ENCODE measurements at places on chromosomes 3 and 15.

DNA sequence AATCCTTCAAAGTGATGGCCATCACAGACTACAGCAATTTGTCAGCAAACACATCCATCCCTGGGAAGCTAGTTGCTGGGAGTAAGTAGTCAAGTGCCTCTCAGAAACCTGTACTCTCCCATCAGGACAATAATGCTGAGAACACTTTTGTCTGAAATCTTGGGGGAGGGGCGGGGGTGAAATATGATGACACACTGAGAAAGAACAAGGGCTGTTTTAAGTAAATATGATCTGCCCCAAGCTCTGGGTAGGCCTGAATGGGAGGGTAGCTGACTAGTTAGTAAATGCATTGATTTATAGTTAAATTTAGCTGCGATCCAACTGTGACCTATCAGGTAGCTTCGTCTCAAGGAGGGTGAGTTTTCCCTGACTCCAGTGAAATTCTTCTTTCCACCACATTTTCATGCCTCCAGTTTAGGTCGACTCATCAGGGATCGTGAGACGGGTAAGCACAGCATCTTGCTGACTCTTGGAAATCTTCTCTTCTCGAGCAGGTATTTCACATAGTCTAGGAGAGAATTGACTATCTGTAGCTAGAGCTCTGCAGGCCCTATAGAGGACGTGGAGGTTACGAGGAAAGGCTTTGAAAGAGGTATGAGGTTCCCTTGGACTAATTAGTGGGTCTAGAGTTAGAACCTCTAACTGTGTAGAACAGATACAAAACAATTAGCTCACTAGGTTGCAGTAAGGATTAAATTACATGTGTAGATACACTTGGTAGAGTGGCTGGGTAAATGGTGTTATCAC, 213.4 kb upstream of the SLC2A2 start:
- DNase-seq = peak; percentile 55

GRCh38 chr3:126111566-126112475, 27.9 kb upstream of the SLC41A3 start:
- no peak for DNase-seq

DNA sequence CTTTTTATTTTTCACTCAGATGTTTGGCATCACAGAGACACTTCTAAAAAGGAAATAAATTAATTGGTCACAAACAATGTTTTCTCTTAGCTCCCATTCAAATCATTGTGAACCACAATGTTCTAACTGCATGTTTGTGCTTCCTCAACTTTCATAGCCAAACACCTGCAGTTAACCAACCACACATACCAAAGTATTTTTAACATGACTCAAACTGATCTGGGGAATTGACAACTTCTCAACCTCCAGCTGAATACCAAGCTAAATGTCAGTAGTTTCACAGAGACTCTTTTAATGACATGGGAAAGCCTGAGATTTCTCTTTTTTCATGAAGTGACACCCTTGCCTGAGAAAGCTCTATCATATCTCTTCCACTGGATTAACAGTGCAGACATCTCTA, 217.9 kb upstream of the MME start:
- DNase-seq = no peak

DNA sequence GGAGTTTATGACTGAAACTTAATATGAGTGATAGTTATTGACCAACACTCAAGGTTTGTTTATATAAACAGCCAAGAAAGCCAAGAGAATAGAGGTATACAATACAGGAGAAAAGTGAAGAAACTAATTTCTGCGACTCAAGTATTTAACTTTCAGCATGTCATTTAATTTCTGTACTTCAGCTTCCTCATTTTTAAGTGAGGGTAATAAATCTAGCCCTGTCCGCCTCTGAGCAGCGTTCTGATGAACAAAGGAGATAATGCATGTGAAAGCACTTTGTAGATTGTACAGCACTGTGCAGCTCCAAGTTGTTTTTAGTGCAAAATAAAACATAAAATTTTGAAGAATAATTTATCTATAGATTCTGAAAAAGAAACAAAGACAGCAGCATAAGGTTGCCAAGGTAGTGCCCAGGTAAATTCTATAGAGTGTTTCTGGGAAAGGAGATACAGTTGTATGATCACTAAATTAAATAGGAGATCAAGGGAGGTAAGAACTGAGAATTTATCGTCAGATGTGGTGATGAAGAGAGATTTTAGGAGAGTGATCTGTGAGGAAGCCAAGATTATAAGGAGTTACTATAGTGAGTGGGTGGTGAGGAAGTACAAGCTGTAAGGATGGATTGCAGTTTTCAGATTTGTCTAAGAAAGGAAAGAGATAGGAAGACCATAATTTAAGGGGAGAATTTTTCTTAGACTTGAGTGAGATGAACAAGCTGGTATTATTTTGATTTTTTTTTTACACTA, 71.3 kb downstream of the RASA2 start:
- no peak for DNase-seq

GRCh38 chr3:147616998-147617619, 207.9 kb downstream of the ZIC1 start:
- no peak for DNase-seq

DNA sequence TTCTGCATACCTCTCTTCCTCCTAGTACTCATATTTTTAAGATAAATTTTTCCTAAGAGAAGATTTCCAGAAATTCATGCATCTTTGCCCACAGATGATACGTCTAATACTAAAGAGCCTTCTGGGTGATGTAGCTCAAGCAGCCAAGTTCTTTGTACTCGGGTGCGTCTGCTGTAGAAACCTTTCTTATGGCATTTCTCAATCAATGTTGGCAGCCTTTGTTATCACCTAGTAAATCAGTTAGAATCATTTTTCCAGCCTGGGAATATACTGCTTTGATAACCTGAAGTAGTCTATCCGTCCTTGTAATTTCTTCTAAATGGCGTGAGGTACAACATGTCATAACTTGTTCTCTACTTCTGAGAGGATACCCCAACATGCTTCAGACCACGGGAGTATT, 104.5 kb downstream of the GOLIM4 start:
- no peak for DNase-seq

GRCh38 chr3:45807133-45807532, 10.8 kb upstream of the SLC6A20 start:
- DNase-seq = peak; percentile 75

DNA sequence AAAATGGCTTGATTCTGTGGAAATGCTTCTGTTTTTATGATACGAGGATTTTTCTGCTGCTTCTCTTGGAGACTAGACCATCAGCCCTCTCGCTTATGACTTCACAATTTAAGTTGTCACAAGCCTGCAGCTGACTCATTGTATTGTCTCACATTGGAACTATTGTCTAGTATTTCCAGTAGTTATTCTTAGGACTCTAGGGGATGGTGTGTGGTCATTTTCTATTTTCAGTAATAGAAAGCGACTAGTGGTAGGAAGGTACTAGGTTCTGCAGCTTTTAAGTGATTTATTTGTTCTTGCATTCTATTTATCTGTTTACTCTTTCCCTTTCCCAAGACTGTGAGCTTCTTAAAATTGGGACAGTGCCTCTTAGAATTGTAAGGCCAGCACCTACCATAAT, 66.3 kb upstream of the CRTC3 start:
- DNase-seq = no peak

- no peak for DNase-seq
These were observed 110.3 kb downstream of the PLOD2 start for GRCh38 chr3:146050691-146051090.

DNA sequence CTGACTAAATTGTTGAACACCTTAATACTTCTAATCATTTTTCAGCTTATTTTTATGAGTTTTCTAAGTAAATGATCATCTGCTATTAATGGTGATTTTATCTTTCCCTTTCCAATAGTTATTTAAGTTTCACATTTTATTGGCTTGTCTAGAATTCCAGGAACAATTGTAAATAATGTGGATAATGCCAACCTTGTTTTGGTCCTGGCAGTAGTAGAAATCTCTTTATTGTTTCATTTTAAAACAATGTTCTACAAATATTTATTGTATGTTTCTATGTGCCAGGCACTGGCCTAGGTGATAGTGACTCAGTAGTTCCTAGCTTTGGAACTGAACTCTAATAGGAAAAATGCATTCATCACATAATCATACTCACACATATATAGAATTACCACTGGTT, 264.1 kb downstream of the ADAMTSL3 start:
- no peak for DNase-seq

DNA sequence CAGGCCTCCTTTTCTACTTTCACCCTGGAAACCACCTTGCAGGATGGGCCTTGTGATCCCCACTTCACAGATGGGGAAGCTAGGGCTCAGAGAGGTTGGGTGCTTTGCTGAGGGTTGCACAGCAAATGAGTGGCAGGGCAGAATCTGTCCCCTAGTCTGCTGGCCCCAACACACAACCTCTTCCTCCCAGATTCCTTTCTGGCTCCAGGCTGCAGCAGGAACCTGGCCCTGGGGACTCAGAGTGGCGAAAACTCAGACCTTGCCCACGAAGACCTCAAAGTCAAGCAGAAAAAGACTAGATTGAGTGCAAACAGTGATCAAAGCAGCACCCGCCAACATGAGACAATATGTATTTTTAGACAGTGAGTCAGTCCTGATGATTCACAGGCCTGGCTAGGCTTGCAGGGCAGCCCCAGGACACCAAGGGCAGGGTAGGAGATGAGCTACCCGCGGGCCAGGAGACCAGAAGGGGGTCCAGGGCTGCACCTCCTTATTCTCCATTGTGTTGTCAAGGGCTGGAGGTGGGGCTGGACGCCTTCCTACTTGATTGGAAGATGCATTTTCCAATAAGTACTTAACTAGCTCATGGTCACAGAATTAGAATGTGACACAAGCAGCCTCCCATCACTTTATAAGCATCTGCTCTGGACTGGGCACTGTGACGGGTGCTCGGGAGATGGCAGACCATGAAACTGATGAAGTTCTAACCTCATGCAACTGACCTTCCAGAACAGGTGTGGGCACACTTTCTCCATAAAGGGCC, 23.9 kb downstream of the GOLGA6L2 start:
- DNase-seq = no peak

DNA sequence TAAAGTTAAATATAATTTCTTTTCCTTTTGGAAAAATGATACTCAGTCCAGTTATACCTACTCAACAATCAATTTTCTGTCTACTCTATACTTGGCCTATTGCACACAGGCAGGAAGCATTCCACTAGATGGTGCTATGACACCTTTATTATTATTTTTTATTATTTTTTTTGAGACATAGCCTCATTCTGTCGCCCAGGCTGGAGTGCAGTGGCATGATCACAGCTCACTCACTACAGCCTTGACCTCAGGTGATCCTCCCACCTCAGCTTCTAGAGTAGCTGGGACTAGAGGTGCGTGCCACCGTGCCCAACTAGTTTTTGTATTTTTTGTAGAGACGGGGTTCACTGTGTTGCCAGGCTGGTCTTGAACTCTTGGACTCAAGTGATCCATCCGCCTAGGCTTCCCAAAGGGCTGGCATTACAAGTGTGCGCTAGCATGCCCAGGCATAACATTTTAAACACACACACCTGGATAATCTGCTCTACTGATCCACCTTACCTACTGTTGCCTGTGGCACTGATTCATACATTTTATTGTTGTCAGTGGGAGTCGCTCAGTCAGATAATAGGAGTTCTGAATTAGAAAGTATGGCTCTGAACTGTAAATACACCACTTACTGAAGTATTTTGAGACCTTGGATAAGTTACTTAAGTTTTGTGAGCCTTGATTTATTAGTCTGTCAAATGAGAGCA, 56.2 kb downstream of the EIF3J start:
- DNase-seq = no peak

- DNase-seq = no peak
These were observed 131.8 kb upstream of the UBE2E2 start for GRCh38 chr3:23071296-23071695.

DNA sequence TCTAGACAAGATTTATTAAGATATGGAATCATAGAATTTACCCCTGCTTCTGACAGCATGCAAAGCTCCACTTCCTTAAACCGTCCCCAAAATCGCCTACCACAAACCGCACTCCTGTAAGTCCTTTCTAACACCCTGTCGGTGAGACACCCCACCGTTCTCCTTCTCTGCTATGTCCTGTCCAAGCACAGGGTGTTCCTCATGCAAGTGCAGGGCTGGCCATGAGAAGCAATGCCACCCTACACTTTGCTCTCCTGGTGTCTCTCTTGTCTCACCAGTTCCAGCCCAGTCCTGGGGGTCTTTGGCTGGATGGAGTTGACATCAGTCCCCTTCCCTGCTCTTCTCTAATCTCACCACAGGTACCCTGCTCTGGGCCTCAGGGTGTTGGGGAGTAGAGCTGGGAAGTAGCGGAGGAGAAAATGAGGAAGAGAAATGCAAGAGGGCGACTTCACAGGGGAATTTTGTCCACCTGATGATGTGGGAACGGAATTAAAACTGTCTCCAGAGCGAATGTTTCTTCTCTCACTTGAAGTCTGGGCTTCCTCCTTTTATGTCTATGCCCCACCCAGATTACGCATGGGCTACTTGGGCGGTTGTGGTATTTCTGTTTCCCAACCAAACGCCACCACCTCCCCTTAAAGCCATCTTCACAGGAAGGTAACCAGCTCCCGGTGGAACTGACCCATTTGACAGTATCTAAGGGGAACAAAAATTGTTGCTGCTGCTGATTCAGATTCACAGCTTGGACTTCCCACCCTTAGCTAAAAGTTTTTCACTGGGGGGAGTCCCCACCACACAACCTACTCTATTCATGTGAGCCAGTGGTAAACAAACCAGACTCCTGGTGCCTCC, 49.9 kb downstream of the CASR start:
- DNase-seq = no peak

DNA sequence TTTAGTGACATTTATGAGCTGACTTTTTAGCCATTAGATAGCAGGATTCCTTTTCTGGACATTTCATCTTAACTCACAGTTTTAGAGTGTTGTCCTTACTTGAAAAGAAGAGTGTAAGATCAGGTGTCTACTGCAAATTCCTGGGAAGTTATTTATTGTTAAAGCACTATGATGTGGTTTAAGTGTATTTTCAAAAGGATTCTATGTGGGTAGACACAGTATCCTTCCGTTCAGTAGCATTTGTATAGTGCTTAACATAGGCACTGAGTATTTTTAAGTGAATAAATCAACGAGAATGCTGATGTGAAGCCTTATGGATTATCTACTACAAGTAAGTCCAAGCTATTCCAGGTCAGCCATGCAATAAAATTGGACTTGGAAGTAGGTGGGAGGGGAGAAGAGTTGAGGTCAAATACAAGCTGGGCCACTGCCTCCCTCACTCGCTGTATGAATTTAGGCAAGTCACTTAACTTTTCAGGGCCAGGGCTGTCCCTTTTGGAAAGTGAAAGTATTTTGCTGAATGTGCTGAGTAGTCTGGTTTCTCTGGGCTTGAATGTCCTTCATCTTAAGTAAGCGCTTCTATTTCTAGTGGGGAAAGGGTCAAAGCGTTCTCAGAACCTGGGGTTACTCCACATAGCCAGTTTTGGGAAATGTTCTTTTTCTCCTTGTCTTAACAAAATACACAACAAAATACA, 48.6 kb downstream of the GAP43 start:
- DNase-seq = no peak

- DNase-seq = no peak
These were observed 74.3 kb downstream of the GABRB3 start for GRCh38 chr15:26698555-26698954.

- no peak for DNase-seq
These were observed at the start of gene PPARG for GRCh38 chr3:12288182-12289129. Gene PPARG (plus strand): TSS chr3:12289070. CDS start chr3:12379712, 90,642 bp downstream.

GRCh38 chr3:77348244-77348855, 308.5 kb downstream of the ROBO2 start:
- no peak for DNase-seq
